Activated CD4-positive, CD25-positive, alpha-beta regulatory T cell treated with anti-CD3 and anti-CD28 coated beads, Interleukin-2, amount 50 U/mL, for 72 hours (primary cell): ENCODE measurements at places on chromosomes 12 and 14.
A peak's percentile ranks its signal among the peaks of the same experiment; 100 is the strongest.

- DNase-seq = no peak
Measured at GRCh38 chr12:115064296-115064695, 380.3 kb upstream of the TBX3 start.

GRCh38 chr12:26455936-26456574, 260.7 kb downstream of the SSPN start:
- no peak for DNase-seq

GRCh38 chr14:69712599-69713088, 54.3 kb upstream of the SRSF5 start:
- no peak for DNase-seq

DNA sequence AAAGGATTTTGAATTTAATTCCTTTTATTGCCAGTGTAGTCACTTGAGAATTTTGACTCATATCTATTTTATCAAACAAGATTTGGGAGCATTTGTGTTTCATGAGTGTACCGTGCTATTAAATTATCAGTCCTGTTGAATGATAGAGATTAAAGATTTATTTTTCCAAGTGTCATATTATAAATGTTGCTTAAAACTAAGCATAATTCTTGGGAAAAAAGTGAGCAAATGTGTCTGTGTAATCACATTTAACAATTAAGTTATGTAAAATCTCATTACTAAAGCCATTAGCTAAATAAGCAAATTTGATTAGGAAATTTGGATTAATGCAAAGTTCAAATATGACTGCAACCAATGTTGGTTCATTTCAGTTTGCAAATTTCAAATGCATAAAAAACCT, 266.7 kb downstream of the TMTC2 start:
- no peak for DNase-seq

- DNase-seq = no peak
Measured at GRCh38 chr14:92755495-92755894, 7.1 kb upstream of the LGMN start.

- DNase-seq = no peak
Measured at GRCh38 chr12:3092764-3093163, 15.6 kb downstream of the TSPAN9 start.

DNA sequence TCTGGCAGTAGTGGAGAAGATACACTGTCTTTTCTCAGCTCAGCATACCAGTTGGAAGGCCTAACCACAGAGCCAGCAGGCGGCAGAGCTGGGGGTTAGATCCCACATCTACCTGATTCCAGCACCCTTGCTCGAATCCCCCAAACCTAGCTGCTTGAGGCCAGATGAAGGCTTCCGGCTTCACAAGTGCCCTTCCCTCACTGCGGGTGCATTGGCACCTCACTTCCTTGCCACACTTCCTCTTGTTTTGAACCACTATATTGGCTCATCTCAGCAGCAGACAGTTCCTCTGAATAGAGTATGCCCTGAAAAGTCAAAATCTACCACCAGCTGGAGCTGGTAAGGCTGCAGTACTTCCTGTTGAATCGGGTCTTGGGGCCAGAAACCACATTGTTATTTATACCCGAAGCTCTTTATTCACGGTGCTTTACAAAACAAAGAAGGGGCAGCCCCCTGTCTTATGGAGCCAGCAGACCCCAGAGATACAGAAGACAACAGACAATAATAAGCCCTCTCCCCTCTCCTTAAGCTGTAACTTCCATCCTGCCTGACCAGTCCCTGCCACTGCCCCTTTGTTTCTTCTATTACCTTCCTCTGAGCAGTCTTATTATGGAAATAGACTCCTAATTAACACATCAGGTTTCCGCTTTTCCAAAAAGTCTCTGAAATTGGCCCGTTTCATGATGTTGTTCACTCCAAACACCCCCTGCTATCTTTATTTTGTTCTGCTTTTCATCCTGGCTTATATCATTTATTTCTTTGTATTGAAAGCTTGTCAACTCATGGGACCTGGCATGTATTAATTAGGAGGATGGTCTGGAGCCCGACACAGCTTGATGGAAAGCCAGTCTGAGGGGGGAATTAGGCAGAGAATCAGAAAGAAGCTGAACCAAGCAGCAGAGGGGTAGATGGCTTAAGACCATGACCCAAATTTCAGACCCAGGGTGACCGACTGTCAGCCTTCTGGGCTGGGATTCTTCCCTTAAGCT, 233.5 kb downstream of the EFCAB11 start:
- peak; percentile 65 for DNase-seq

DNA sequence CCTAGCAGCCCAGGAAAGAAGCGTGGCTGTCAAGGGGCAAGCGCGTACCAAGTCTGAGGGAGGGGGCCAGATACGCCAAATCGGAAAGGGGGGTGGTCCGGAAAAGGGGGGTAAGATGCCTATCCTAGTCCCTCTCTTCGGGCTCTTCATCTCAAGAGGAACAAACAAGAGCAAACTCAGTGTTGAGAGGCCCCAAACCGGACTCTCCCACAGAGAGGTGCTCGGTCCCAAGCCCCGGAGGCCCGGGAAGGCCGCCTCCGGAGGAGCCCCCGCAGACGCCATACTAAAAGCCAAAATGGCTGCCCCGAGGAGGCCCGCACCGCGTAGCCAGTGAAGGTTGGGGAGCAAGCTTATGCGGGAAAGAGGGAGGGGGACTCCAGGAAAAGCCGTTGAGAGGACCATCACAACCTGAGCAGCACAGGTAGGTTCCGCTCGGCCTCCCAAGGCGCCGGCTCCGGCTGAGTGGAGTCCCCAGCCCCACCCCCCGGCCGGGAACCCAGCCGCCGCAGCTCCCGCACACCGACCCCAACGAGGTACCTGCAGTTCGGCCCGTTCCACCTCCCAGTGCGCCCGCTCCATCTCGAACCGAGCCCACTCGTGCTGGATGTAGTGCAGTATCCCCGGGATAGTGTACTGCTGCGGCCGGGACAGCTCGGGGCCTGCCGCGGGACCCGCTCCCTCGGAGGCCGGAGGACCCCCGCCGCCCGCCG, at the start of gene AP4S1:
Gene AP4S1 (plus strand): TSS at position 283 of the 710 bp plus-strand sequence. CDS start 40,548 bp downstream, outside the sequence.
- peak; percentile 60 for DNase-seq

DNA sequence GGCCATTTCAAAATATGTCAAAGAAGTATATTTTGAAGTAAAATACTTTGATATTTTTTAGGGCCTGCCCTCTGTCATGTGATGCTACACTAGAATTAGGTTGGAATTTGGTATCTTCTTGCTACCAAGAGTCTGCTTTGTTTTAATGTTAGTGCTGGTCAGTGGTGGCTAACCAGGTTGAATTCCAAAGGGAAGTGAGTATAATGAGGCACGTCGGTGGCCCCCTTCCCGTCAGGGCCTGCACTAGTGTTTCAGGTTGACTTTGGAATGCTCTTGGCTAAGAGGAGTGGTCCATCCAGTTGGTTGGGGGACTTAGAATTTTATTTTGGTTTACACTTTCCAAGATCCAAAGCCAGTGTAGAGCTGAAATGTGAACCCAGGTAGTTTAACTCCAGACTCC, 185.4 kb downstream of the NOVA1 start:
- DNase-seq = no peak

- no peak for DNase-seq
Measured at GRCh38 chr12:47816403-47817271, 3.1 kb downstream of the HDAC7 start.

- DNase-seq = no peak
Measured at GRCh38 chr12:118925826-118926225, 55.5 kb upstream of the SRRM4 start.

GRCh38 chr12:17284873-17285272, 678.9 kb upstream of the LMO3 start:
- DNase-seq = no peak

DNA sequence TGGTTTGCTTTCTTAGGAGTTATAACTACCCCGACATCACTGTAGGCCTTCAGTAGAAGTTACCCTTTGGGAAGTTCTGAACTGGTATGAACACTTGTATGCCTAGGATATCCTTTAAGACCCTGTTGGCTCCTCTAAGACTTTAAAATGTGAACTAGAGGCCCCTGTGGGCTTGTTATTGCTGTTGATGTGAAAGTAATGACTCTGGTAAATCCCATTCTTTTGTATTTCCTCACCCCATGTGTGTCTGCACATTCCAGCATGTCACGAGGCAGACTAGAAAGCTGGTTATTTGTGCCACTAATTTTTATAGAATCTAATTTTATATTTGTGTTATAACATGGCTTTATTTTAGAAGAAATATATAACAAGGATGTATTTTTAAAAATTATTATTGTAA, 48.9 kb downstream of the SERPINA10 start:
- no peak for DNase-seq

DNA sequence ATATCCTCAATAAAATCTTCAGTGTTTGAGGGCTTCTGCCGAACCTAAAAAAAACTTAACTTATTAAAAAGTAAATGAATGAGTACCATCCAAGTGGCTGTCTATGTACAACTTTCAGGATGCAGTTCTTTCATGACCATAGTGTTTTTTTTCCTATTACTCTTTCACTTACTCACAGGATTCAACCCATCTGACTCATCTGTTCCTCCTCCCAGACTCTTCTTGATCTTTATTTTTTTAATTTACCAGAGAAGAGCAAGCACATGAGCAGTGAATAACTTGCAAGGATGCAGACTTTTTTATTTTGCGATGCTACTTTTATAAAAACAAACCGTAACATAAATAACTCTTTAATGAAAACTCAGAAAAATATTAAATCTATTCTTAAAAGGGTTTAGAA, 24.5 kb downstream of the RECQL start:
- DNase-seq = no peak

- no peak for DNase-seq
Measured at GRCh38 chr12:110796952-110797351, 49.8 kb upstream of the CCDC63 start.

DNA sequence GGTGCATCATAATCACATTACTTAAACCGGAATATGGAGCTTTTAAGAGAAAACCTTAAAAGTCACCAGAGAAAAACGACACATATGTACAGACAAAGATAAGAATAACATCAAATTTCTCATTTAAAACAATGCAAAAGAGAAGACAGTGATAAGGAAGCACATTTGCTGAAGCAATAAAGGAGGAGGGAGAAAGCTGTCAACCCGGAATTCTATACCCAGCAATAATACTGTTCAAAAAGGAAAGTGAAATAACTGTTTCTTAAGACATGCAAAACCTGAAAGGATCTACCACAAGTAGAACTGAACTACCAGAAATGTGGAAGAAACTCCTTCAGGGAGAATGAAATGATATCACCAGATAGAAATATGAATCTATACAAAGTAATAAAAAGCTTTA, 15.4 kb downstream of the SLC6A13 start:
- DNase-seq = no peak

DNA sequence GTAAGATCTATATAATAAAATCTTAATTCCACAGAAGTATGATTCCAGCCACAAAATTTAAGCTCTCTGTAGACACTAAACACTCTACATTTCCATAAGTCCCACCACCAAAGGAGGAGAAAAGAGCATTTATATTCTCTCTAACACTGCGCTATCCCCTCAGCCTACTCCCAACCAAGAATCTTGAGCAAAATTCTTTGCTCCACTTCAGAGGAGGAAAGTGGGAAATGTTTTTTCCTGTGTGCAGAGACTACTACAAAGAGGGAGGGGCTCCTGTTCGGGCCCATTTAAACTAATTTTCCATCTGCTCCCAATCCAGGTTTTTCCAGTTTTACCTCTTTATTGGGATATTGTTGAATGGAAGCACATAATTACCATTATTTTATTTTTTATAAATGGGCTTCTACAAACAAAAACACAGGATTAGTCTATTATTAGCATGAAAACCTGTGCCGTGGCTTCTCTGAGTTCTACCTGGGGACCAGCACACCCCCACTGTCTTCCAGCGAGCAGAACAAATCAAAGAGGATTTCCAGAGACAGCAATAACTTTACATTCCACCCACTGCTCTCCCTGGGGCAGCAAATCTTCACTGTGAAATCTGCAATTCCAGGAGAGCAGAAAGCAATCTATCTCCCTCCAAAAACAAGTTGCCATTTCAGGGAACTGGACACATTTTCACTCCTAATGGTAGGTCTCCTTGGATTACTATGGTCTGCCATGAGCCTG, 174.0 kb downstream of the DAD1 start:
- DNase-seq = no peak

DNA sequence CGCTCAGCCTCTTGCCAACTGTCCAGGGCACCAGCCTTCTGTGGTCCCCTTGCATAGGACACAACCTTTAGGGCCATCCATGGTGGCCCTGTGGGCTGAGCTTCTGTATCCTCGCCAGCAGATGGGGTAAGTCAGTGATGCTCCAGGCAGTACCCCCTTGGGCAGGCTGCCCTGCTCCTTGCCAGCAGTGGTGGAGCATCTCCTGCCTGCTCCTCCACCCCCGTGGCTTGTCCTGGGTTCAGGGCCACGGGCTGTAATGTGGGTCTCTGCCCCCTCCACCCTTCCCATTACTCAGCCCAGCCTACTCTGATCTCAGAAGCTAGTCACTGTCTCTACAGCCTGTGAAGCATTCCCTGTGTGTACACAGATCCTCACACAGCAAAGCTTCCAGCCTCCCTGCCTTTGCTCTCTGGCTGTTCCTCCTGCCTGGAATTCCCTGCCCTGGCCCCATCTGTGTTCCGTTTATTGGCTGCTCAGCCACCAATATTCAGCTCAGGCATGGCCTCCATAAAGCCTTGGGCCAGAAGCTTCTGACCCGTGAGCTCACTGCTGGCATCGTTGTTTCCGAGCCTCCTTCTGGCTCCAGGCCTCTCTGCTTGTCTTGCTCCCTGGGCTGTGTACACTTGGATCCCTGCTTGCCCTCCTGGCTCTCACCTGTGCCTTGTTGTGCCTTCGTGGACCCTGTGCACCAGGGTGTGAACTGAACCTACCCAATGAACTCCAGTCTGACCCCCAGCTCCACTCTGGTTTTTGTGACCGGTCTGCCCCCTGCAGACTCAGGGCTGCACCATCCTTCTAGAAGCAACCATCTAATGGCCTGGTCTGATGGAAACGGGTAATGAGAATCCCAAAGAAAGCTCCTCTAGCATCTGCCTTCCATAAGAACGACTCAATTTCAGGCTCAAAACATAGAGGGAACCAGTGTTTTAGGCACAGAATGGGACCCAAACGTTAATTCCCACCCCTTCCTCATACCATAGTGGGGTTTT, 177.0 kb upstream of the PRMT8 start:
- no peak for DNase-seq

- no peak for DNase-seq
Measured at GRCh38 chr12:108430245-108430644, 84.8 kb upstream of the FICD start.

DNA sequence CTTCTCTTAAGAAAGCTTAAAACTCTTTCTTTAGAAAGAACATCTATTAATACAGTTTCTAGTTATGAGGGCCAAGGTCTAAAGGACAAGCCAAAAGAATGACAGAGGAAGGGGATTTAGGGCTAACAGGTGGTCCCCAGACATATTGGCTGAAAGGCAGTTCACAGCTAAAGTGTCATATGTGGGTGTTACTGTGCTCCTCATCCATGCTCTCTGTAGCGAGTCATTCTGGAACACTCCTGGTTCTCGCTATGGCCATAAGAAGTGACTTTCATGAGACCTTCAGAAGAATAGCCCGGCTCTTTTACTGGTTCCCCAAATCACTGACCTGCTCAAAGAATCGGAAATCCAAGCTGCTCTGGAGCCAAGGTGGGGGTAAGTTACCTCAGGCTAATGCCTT, 55.0 kb downstream of the TBK1 start:
- no peak for DNase-seq

GRCh38 chr14:87679866-87680265, 313.1 kb downstream of the GALC start:
- no peak for DNase-seq

GRCh38 chr14:105930572-105930971, 404.2 kb downstream of the TMEM121 start:
- no peak for DNase-seq

GRCh38 chr12:68336889-68337303, 4.7 kb upstream of the MDM1 start:
- no peak for DNase-seq
